Bone marrow (tissue), 2 donors: ENCODE measurements at places on chromosomes 3 and 15.

DNA sequence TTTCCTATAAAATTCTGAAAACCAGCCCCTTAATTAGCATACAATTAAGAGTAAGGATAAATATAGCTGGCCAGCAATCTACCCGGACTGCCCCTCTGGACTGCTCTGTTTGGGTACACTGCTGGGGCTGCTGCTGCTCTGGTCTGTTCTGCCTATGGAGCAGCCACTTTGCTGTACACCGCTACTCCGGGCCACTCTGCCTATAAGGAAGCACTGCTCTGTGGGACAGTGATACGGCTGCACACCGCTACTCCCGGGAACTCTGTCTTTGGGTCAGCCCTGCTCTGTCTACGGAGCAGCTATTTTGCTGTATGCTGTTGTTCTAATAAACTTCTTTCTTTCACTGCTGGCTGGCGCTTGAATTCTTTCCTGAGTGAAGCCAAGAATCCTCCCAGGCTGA is 316.5 kb upstream of the PLSCR5 start:
- DNase-seq = no peak

DNA sequence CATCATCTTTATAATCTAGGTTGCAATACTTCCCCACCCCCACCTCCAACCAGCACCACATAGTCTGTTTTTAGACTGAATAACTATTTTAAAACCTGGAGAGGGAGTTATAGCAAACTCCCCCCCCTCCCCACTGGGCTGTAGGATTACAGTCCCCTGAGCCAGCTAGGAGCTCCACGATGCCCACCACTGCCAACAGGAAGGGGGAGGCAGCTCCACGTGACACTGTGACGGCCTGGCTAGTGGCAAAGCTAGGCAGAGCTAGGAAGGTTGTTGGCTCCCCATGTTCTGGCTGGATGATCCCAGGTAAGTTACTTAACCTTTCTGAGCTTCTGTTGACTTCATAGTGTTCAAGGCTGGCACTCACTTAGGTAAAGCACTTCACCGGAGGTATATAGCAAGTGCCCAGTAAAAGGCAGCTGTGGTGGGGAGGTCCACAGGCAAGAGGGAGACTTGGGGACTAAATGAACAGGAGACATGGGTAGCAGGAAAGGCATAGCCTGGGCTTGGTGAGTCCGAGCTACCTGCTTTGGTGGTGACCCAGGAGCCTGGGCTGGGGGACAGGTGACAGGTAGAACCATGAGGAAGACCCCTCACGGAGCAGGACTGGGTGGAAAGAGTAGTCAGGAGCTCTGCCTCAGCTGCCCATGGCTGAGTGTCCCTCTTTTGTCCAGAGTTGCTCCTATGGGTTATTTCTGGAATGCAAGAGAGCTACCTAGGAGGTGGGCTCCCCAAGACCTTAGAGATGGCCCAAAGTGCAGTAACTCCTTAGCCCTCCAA is 4.0 kb upstream of the TBC1D21 start:
- no peak for DNase-seq

- DNase-seq = no peak
Observed at GRCh38 chr15:67803996-67804843, 21.1 kb upstream of the SKOR1 start.

GRCh38 chr15:95162531-95162930 is 931.2 kb downstream of the MCTP2 start:
- no peak for DNase-seq

DNA sequence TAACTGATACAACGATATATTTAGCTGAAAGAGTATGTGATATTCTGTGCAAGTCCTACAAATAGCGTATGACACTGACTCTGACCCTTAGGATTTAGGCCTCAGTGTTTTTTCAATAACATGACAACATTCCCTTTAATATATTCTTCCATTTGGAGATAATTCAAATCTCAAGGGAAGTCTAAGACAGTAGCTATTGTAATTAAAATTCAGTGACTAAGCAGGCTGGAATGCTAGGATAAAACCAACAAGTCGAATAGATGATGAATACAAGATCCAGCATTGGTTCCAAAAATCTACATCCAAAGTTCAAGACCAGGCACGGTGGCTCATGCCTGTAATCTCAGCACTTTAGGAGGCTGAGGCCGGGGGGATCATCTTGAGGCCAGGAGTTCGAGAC is 56.2 kb downstream of the QTRT2 start:
- DNase-seq = no peak

DNA sequence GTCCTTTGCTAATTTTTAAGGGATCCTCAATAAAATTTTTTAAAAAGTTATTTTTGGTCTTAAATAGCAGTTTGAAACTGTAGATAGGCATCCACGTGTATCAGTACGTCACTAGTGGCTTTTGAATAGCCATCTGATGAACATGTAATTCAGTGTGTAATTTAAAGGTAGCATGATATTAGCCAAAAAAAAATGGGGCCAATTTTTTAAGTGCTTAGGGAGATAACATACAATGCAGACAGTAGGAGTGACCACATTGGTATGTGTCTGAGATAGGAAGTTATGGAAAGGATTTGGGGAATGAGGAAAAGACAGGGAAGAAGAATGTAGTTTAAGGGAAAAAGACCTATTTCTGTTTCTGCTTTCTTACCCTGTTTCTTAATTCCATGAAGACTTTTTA is 2.5 kb downstream of the AP4E1 start:
- DNase-seq = no peak

DNA sequence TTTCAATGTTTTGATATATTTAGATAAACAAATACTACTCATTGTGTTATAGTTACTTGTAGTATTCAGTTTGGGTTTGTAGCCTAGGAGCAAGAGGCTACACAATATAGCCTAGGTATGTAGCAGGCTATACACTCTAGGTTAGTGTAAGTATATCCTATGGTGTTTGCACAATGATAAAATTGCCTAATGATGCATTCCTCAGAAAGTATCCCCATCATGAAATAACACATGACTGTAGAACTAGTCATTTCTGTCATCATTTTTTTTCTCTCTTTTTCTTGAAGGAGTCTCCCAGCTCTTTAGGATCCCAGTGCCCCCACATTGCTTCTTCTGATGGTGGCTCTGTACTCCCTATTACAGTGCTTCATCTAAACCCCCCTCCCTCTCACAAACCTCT is 157.7 kb upstream of the CADPS start:
- no peak for DNase-seq

DNA sequence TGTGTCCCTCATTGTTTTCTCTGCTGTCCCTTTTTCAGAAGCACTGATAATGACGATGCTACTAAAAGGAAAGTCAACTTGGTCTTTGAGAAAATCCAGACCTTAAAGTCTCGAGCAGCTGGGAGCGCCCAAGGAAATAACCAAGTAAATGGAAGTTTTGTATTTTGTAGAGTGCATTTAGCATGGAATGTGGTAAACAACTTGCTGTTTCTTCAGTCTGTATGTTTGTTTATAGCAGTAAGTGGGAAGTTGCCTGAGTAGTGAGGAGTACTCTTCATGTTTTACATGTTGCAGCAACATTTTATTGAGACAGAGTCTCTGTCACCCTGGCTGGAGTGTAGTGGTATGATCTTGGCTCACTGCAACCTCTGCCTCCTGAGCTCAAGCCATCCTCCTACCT is 66.0 kb downstream of the CGNL1 start:
- DNase-seq = no peak

DNA sequence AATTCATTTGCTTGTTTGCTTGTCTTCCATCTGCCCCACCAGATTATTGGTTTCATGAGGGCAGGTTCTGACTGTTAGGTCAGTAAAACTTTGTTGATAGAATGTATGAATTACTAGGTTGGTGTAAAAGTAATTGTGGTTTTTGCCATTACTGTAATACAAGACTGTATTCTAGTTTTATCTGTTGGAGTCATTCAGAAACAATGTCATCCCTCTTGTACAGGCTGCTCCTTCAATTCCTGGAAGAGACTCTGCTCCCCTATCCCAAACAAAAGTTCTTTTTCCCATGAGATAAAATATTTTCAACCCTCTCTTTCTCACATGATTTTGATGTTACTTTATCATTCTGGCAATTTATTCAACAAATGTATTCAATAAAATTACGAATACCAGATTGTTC is 115.0 kb downstream of the CHST2 start:
- no peak for DNase-seq

DNA sequence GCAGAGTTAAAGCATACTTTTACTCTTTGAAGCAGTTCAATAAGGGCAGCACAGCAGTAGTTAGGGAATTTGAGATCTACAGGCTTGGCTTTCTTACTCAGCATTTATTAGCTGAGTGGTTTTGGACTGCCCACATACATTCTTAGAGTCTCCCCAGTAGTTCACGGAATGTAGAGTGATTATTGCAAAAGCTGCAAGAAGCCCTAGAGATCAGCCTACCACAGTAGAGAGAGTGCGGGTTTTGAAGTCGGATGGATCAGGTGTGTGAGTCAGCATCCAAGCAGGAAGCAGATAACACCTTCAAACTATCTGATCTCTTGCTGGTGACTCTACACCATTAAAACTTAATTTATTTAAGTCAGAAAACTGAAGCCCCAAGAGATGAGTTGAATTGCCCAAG is 171.9 kb downstream of the SYNPR start:
- no peak for DNase-seq

DNA sequence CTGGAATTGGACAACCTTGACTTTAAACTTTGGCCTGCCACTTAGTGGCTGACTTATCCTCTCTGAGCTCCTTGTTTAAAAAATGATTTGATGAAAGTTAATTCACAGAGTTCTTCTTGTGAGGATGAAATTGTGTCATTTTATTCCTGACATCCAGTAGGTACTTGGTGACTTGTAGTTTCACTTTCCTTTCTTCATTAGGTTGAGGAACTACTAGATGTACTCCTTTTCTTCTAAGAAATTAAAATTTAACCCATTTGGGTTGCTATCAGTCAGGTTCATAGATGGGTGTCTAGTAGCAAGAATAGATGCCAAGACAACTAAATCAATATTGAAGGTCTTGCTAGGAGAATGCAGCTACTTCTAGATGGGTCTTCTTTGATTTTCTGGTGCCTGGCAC is 5.2 kb downstream of the NR1D2 start:
- DNase-seq = no peak

DNA sequence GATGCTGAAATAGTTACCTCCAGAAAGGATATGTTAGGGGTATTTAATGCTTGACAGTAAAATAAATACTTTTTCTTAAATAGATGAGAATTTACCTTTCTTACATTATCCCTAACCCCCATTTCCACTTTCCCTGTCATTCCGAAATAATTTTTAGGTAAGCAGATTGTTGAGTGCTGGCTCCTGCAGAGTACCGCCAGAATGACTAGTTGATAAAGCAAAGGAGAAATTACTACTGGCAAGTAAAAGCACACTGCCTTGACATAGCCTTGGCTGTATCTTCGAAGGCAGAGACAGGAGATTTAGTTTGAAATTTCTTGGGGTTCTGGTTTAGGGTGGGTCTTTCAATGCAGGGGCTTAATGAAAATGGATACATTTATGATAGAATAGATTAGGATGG is 40.8 kb downstream of the LRRC49 start:
- no peak for DNase-seq

DNA sequence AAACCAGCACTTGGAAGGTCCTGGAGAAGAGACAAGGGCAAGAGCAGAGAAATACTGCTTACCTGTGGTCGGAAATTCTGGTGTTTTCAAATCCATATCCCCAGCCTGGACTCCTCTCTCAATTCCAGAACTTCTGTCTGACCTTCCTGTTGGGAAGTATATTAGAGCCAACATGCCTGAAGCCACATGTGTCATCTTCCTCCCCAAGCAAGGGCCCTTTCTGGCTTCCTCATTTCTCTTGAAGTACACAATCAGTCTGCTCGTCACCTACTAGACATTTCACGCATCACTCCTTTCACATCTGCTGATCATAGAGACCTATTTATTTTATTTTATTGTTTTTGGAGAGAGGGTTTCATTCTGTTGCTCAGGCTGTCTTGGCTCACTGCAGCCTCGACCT is 8.4 kb downstream of the PARP14 start:
- no peak for DNase-seq

DNA sequence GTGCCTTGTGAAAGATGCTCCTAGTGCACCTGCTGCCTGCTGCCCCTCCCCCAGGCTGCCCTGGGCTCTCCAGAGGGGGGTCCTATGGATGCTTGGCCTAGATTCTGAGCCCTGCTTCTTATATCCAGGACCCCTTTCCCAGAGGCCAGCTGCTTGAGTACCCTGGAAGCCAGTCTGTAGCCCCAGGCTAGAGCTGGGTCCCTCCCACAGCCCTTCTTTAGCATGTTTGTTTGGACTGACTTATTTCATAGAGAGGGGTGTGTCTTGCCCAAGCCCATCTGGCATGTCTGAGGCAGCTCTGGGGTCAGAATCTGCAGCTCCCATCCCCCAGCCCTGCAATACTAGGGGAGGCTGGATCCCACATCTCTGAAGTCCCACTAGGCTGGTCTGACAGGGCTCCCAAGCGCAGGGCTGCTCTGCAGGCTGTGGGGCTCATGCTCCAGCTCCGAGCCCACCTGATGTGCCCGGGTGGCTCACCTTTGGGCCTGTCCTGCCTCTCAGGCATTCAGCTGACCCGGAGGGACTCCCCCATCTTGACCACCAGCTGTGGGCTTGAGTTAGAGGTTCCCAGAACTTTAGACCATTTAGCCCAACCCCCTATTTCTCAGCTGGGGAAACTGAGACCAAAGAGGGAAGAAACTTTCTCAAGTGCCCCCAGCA is 3.1 kb downstream of the CHRNB4 start:
- DNase-seq = no peak

- DNase-seq = peak; percentile 69
Observed at GRCh38 chr15:41621200-41622193, 38.7 kb upstream of the MGA start.

GRCh38 chr3:66095295-66096001 is 56.7 kb upstream of the MAGI1 start:
- no peak for DNase-seq

DNA sequence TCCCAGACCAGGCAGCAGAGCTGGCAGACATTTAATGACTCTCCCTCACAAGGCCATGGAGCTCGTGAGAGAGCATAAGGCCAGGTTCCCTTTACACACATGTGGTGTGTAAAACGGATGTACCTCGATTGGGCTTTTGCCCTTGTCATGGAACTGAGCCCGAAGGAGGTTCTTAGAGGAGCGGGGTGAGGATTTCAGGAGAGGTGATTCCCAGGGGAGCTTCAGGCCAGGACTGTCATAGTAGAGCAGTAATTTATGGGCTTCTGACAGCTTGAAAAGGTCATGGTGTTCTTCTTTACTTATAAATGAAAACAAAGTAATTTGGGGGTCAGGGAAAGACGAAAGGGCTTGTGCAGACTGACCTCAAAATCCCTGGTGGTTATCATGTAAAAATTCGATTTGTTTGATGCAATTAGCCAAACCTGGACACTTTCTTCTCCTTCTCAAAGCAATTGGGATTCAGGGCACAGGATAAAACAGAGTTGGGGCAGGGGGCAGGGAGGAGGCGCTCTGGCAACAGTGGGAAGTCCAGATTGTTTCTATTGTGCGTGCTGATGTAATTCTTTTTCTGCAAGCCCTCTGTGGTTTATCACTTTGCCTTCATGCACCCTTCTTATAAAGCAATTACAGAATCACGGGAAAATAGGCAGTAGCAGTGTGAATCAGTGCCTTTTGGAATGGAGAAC is 51.0 kb downstream of the CACNA1D start:
- no peak for DNase-seq

GRCh38 chr3:138497851-138498250 is 63.4 kb downstream of the ESYT3 start:
- DNase-seq = no peak

GRCh38 chr15:77986891-77987764 is 90.4 kb downstream of the TBC1D2B start:
- no peak for DNase-seq
